ENCODE measurements at places on chromosomes 16 and 17. TPM values are rescaled to one million over a fixed set of nuclear protein-coding genes. Genes with fewer than 3 reads are reported as not detected.

GRCh38 chr16:83981799-83982198 is 13.8 kb downstream of the NECAB2 start:
- no peak for DNase-seq

DNA sequence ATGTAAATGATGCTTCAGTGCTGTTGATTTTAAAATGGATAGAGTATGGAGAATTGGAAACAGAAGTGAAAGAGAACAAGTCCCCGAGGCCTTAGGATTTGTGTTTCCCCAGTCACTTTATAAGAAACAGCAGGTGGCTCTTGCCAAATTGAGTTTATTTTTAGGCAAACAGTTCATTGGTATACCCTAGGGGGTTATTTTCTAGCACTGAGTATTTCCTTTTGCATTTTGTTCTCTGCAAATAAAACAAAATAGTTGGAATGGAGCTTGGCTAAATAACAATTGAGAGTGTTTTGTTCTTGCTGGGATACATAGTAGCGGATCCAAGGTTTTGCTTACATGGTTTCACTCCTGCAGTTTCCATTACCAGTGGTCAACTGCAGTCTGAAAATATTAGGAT is 591.1 kb upstream of the C16orf82 start:
- no peak for DNase-seq

DNA sequence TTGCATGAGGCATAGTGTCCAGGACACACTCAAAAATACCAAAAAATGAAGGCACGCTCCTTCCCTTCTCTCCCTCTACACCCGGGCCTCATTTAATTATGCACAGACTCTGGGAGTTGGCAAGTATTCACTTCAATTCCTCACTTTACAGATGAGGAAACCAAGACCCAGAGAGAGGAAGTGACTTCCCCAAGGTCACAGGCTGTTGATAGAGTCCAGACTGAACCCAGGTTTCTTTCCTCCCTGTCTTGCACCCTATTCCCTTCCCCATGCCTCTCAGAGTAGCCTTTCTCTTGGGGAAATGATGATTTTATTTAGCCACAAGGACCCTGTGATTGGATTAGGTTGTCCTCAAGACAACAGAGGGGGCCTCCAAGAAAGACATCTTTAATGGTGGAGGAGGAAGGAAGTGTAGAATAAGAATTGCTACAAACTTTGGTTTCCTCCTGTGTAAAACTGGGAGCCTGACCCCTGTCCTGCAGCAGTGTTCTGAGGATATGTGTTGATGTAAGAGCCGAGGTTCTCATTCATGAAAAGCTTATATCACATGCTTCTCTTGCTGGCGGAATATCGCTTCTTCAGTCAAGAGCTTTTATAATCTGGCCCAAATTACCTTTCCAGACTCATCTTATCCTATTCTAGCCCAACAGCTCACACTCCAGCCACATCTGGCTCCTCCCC is 48.8 kb upstream of the SIAH1 start:
- no peak for DNase-seq

GRCh38 chr17:6448473-6448872 is 4.2 kb downstream of the PIMREG start:
- DNase-seq: no peak

GRCh38 chr16:11181899-11182279 is 74.1 kb downstream of the SOCS1 start:
- DNase-seq: no peak

DNA sequence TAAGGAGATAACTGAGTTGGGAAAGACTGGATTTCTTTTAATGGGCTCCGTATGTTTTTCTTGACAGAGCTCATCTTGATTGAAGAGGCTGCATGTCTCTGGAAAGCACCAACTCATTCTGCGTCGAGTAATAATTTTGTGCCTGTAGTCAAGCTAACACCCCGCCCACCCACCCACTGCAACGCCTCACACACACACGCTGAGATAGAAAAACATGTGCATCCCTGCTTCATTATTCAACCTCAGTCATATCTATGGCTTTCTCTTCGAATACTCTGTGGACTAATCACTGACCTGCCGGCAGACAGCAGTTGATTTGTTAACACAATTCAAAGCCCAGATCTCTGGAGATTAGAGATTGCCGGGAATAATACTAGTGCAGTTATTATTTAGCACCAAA is 220.2 kb upstream of the TOM1L1 start:
- no peak for DNase-seq

- no peak for DNase-seq
Measured at GRCh38 chr17:17126131-17127110, 79.7 kb downstream of the PLD6 start.

DNA sequence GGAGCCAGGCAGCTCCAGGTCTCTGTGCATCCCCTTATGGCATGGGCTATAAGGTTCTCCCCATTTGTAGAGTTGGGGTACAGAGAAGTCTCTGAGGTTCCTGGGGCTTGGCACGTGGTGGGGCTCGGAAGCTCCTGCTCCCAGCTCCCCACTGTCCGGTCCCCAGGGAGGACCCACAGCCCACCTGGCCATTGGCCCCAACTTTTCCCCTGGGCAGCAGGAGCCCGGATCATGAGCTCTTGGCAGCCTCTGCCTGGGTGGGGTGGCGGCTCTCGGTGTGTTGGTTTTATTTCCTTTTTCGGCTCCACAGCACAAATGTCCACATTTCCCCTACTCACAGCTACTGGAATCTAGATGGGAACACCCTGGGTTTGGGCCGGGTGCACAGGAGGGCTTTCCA is 30.5 kb downstream of the GSE1 start:
- no peak for DNase-seq

- no peak for DNase-seq
Measured at GRCh38 chr16:76222087-76222486, 55.1 kb upstream of the CNTNAP4 start.

GRCh38 chr16:85716680-85717038 is 27.9 kb upstream of the GINS2 start:
- no peak for DNase-seq

DNA sequence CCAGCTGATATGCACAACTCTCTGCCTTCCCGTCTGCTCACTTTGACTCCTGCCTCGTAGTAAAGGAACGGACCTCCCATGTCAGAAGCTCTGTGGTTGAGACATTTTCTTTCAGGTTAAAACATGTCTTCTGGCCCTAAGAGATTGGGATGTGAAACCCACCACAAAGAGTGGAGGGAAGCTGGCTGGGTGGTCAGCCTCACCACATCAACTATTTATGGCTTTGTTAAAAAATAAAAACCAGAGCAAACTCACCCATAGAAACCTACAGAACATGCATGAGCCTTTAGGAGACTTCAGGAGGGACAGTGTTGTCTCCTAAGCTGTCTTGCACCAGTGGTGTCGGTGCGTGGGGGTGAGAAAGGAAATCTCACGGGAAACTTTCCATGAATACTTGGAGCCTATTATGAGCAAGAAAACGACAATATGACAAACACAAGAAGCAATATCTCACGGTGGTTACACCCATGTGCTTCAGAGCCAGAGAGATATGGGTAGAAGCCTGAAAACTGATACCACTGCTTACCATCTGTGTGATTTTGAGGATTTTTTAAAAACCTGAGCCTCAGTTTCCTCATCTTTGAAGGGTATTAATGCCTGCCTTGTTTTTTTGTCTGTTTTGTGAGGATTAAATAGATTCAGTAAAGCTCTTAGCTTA is 61.7 kb upstream of the XYLT1 start:
- DNase-seq: no peak

DNA sequence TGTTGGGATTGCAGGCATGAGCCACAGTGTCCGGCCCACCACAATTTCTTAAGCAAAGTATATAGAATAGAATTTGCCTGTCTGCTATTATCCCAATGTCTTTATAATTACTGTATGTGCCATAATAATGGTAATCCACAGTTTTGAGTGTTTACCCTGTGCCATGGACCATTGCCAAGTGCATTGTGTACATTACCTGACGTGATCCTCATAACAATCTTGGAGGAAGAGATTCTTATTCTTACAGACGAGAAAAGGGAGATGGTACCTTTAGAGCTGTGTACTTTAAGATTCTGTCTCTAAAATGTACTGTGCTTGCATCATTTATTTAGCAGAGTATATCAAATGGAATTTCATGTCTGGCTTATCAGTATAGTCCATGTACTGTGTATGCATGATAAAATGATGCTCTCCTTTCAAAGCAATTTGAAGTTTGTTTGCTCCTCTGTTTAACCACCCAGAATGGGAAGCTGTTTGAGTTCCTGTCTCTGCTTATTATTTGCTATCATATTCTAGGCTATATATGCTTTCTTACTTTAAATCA is 13.8 kb upstream of the CDR2 start:
- DNase-seq: no peak

DNA sequence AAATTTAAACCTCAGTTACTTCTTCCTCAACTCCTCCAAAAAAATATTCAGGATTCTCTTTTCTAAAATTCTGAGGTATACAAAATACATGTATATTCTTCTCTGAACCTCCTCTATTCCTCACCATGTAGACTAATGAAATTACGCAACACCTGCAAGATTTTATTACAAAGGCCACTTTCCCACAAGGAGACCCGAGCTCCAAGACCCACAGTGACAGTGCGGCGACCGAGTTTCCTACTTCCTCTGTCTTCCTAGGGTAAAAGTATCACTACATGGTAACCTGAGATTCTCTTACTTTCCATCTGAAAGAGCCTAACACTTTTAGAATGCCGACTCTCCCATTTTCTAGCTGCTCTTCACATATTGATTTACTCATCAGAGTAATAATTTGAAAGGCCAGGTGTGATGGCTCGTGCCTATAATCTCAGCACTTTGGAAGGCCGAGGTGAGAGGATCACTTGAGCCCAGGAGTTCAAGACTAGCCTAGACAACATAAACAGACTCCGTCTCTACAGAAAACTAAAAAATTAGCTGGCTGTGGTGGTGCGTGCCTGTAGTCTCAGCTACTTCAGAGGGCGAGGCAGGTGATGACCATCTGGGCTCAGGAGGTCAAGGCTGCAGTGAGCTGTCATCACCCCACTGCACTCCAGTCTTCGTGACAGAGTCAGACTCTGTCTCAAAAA is 35.7 kb downstream of the CYTH1 start:
- DNase-seq: no peak

DNA sequence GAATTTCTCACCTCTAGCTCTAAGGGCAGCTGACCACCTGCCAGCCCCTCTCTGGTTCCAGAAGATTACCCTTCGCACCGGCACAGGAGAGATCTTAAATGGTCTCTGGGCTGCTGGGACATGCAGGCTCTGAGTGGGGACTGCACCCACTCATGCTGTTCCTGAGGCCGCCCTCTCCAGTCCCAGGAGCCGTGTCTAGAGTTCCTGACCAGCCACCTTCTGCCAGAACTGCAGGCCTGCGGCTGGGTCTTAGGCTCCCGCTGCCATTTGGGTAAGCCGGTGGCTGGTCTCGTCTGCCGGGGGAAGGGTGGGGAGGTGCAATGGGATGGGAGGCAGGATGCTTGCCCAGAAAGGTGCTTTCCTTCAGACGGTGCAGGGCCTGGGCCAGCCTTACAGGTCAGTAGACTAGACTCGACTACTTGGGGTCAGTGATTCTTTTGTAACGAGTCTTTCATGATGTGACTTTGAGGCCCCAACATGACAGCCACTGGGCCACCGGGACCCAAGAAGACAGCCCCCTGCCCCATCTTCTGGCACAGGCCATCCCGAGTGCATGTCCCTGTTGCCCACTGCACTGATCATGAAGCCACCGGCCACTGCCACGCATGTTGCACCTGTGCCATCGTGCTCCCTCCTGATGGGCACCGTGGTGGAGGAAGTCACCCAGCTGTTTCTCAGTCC is 26.4 kb downstream of the B9D1 start:
- DNase-seq: no peak

DNA sequence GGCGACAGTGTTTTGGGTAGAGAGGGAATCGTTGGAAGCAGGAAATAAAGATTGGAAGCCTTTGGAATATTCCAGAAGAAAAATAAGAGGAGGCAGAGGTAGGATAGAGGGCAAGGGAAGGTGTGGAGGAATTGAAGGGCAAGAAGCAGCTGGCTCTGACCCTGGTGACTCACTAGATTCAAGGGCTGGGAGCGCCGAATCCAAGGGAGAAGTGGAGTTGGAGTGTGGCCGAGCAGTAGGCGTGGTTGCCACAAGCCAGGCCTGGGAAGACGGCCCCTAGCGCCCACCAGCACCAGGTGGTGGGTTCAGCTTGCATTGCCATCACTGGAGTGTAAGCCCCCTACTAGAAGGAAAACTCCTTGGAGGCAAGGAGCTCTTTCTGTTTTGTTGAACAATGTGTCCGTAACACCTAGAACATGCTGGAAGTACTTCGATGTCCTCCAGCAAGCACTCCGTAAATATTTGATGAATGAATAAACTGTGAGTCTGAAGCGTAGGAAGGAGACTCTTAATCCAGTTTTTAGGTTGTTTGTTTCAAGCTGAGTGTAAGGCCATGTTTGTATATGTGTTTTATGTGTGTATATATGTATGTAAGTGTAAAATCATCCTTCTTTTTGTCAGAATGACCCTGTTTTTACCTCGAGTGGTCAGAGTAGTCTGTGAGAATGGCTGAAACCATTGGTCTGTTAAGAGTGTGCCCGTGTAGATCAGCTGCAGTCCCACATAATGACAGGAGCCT is 139.5 kb downstream of the CMIP start:
- peak; percentile 75 for DNase-seq

- no peak for DNase-seq
Measured at GRCh38 chr16:1053121-1053521, 19.4 kb upstream of the SSTR5 start.

DNA sequence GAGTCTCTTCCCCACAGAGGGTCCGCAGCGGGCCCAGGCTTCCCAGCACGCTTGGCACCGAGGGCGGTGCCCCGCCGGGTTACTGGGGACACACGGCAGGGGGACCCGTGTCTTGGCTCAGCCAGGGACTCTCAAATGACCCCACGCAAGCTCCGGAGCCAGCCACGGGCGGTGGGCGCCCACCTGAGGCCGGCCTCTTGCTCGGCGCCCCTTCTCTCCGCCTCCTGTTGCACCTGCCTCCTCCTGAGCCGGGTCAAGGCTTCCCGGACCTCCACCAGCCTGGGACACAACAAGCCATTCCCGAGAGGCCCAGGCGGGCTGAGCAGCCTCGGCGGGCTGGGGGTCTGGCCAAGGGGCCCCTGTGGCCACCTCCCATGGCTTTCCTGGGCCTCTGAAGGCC is 1.7 kb downstream of the CCDC154 start:
- DNase-seq: no peak

- no peak for DNase-seq
Measured at GRCh38 chr16:1320097-1320496, 10.7 kb downstream of the UBE2I start.

PRPSAP1 gene
- 34.4 TPM for total RNA-seq

TSPAN10 gene
- 18.1 TPM for total RNA-seq

RFNG gene
- total RNA-seq: 42.2 TPM

TMEM238L gene
- total RNA-seq: not detected

RMI2 gene
- 16.2 TPM for total RNA-seq

SYCE1L gene
- not detected for total RNA-seq

CBX2 gene
- total RNA-seq: 1.7 TPM

HSD11B2 gene
- not detected for total RNA-seq

NEUROD2 gene
- not detected for total RNA-seq

MEIOC gene
- 0.14 TPM for total RNA-seq

CDK12 gene
- 42.3 TPM for total RNA-seq

CORO1A gene
- 4.2 TPM for total RNA-seq

LGALS9 gene
- total RNA-seq: not detected

FBXW10 gene
- total RNA-seq: not detected

BICDL2 gene
- not detected for total RNA-seq

KRTAP4-5 gene
- not detected for total RNA-seq

TLCD2 gene
- 3.2 TPM for total RNA-seq

PRAC1 gene
- not detected for total RNA-seq

SDR42E2 gene
- total RNA-seq: not detected

All from HFFc6 (cell line).